ENCODE measurements at places on chromosomes 4 and X.

- no peak for DNase-seq
These were observed 915.4 kb downstream of the CENPC start for GRCh38 chr4:66629927-66630326.

- DNase-seq = no peak
These were observed 34.6 kb downstream of the NBDY start for GRCh38 chrX:56763556-56764152.

DNA sequence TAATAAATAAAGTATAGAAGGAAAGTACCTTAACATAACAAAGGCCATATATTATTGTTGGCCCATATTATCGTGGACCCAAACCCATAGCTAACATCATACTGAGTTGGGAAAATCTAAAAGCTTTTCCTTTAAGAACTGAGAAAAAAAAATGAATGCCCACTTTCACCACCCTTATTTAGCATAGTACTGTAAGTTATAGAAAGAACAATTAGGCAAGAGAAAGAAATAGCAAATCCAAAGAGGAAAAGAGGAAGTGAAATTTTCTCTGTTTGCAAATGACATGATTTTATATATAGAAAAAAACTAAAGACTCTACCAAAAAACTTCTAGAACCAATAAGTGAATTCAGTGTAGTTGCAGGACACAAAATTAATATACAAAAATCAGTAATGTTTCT is 1854.6 kb downstream of the PCDH7 start:
- no peak for DNase-seq

DNA sequence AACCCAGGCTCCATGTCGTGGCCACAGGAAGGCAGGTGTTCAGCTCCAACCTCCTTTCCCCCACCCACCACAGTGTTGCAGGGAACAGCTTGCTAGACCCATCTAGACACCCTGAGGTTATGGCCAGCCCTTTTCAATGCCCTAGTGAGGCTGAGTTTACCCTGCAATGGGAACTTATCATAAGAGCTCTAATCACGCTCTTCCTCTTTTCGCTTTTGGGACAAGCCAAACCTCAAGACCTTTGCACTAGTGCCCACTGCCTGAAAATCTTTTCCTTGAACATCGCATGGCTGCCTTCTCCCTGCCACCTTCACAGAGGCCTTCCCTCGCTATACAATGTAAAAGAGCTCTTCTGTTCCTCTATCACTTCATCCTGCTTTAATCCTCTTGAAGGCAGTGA is 2.4 kb upstream of the FGFBP2 start:
- DNase-seq = no peak

DNA sequence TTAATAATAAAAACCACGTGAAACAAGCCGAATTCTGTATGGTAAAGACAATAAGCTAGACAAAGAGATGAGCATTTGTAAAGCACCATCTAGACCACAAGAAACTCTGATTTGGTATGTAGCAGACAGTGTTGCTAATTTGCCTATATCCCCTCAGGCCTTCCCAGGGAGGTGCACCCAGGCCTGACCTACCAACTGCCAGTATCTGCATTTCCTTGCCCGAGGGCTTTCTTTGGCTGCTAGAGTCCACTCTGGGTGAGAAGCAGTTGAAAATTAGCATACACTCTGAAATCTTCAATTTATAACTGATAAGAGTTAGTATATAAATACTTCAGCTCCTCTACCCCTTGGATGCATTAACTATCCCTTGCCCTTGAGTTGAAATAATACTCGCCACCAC is 37.4 kb upstream of the IL1RAPL1 start:
- no peak for DNase-seq

DNA sequence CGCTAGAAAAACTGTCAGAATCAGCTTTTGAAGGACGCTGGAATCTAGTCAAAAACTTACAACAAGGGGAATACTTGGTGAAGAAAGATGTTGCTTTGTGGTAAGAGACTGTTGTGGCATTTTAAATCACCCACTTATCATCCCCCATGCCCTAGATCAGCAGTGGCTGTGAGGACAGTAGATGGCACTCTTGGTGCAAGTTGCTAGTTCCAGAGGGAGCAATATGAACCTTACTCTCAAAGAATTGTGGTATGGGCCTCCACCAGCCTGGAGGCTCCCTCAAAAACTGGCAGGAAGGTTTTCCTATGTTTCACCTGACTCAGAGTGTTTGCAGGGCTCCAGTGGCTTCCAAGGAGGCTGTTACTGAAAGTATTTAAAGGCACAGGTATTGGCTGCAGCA is 37.7 kb upstream of the SLC16A2 start:
- no peak for DNase-seq

DNA sequence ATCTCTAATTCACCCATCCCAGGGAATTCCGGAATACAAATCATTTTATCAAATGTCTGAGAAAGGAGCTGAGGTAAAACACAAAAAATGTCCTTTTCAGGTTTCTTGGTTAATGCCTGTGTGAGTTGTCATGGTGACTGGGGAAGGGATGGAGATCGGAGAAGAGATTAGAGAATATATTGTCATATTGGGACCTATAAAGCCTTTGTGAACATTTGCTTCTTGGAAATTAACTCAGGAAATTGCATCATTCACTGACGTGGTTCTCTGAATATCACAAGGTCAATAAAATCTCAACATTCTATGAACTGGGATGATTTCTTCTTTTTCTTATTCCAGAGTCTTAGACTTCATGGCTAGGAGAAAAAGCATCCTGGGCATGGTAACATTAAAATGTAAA is 174.8 kb upstream of the GLRA2 start:
- DNase-seq = no peak

- no peak for DNase-seq
These were observed 41.6 kb upstream of the TAB3 start for GRCh38 chrX:30930679-30931078.

DNA sequence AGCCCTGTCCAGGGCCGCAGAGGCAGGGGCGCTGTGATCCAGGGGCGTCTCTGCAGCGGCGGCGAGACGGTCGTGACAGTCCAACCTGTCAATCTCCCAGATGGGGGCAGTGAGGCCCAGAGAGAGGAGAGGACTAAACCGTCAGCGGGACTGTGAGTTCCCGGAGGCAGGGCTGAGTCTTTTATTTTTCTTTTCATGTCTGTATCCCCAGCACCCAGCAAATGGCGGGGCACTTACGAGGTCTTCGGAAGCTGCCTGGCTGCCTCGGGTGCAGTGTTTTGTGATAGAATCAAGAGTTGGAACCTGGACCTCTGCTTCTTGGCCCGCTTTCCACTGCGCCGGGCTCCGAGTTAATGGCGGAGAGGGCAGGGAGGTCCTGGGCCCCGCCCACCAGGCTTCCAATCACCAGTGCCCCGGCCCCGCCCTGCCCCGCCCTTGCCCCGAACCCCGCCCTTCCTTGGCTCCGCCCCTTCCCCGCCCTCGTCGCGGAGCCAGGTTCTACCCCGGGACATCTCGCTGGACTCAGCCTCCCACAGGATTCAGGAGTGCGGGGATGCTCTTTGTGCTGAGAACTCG is 35.3 kb upstream of the GRPEL1 start:
- peak; percentile 69 for DNase-seq

- DNase-seq = no peak
These were observed 2.1 kb upstream of the RHOH start for GRCh38 chr4:40194602-40195161.

DNA sequence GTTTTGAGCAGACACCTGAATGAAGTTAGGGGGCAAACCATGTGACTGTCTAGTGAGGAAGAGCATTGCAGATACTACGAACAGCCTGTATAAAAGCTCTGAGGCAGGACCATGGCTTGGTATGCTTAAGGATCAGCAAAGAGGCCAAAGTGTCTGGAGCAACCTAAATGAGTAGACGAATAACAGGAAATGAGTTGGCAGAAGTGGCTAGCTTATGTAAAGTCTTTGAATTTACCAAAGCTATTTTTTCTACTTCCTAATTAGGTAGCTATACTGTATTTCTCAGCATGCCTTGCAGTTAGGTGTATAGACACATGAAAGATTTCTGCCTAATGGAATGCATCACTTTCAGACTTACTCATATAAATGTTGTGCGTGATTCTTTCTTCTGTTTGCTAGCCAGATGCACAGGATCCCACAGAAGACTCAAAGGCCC is 9.3 kb upstream of the GPRIN3 start:
- no peak for DNase-seq

DNA sequence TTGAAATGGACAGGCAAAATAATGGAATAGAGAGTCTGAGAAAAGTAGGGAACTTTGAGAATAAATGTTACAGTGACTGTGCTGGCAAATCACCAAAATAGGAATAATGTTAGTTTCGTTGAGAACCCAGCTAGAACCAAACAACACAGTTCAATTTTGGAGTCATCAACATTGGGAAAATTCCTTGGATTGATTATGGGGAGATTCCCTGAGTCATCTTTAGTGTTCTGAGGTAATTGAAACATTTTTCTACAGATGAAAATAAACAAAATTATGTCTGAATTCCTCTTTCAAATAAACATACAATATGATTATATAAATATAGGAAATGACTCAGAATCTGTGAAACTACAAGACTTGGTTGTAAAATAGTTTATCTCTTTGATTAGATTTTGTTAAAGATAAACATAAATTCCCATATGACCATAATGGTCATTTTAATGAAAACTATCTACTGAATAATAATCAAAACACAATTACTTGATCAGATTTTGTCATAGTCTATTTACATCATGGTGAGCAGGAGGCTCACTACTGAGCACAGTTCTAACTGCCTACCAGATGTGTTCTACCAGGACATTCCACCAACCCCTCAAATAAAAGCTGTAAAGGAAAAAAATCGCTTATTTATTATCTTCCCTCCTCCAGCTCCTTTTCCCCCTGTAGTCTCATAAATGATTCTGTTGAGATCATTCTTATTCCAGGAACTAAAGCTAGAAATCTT is 51.4 kb upstream of the GABRA2 start:
- DNase-seq = no peak

DNA sequence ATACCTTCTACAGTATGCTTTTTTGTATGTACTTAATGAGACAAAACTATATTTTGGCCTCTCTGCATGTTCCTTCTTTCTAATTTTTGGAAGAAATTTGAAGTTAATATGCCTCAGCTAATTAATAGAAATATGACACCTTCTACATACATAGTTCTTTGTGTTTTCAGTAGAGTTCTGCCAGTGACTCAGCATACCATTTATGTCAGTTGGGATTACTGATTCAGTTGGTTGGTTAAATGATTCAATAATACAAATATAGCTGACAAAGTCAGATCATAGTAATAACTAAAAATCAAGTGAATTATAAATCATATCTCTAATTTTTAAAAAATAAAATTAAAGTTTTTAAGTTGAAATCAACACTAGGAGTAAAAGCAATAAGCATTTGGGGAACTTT is 16.8 kb downstream of the BTC start:
- no peak for DNase-seq

- DNase-seq = no peak
These were observed 75.6 kb upstream of the AGA start for GRCh38 chr4:177517862-177518261.

- DNase-seq = no peak
These were observed 60.9 kb downstream of the ARHGEF38 start for GRCh38 chr4:105613306-105613705.

GRCh38 chr4:79949178-79949577 is 123.9 kb downstream of the ANTXR2 start:
- no peak for DNase-seq

DNA sequence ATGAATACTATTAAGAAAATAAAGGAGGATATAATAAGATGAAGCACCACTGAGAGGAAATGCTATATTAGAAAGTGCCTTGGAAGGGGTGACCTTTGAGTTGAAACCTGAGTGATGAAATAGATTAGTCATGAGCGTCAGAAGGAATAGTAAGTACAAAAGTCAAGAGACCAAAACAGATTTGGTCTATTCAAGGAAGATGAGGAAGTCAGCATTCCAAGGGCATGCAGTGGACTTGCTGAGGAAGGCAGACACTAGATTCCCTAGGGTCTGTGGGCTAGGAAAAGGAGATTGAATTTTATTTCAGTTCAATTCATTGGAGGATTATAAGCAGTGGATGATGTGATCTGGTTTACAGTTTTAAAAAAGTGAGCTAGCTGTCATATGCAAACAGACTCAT is 73.0 kb upstream of the WDFY3 start:
- no peak for DNase-seq

GRCh38 chr4:139441029-139441428 is 12.9 kb upstream of the RAB33B start:
- DNase-seq = no peak

DNA sequence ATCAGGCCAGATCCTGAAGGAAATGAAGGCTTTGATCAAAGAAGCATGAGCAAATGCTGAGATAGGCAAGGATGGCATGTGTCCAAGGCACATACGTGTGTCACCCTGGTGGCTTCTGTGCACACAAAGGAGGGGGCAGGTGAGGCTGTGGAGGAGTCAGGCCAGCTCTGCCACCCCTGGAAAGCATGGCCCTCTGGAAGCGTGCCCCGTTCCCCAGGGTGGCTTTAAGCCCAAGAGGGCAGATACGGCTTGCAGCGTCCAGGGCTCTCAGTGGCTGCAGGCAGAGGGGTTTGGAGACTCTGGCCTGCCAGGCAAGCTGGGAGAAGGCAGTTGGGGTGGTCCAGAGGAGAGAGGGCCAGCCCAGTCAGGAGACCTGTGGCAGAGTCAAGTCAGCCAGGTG is 25.6 kb downstream of the PNMA6E start:
- DNase-seq = no peak
